Inflammatory macrophage treated with lipopolysaccharide for 1 hour (primary cell): ENCODE measurements at places on chromosomes 5 and 9.

DNA sequence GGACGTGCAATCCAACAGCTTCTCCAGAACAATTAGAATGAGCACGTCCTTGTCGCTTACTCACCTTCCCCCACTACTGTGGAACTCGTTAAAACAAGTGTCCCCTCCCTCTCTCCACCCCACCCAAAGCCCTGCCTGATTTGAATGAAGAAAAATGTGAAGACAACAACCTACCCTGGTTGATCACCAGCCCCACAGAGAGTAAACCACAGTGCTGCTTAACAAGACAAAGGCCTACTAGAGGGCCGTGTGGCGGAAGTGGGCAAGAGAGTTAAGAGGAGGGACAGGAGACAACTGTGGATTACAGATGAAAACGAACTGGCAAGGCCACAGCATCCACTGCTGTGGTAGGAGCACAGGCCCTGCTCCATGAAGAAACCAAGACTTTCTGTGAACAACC, 51.1 kb downstream of the CDK5RAP2 start:
- DNase-seq = no peak

- DNase-seq = no peak
These were observed 20.7 kb upstream of the ANKRD34B start for GRCh38 chr5:80590766-80591165.

GRCh38 chr5:6616632-6617031, 16.2 kb downstream of the NSUN2 start:
- no peak for DNase-seq

GRCh38 chr9:76906647-76906975, 697 bp upstream of the PRUNE2 start:
- DNase-seq = no peak

DNA sequence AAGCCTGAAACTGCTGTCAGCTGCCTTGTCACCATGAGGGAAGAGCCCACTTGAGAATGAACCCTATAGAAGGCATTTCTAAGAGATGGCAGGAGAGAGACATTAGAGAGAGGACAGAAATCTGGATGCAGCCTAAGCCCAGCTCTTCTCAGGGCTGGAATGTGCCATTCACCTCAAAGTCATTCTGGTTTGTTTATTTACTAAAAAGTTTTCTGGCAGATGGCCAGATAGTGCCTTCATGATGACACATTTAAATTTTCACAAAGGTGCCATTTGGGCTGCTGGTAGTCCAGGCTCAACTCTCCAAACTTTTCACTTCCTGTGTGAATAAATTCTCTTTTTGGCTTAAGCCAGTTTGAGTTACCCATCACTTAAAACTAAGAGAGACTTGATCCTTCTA, 144.6 kb upstream of the ZNF366 start:
- DNase-seq = no peak

DNA sequence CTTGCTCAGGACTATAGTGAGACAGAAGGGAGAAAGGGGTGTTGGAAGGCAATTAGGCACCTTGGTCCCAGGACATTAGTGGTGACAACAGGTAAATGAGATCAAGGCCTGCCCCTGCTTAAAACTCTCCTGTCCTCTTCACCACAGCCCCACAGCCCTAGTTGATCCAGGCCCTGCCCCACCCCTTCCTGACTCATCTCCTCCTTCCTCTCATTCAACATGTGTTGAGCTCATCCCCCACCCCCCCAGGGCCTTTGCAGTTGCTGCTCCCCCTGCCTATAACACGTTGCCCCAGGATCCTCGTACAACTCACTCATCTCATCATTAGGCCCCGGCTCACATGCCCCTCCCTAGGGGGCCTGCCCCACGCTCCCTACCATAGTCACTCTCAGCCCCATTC, 66.8 kb downstream of the TSPAN17 start:
- DNase-seq = no peak

DNA sequence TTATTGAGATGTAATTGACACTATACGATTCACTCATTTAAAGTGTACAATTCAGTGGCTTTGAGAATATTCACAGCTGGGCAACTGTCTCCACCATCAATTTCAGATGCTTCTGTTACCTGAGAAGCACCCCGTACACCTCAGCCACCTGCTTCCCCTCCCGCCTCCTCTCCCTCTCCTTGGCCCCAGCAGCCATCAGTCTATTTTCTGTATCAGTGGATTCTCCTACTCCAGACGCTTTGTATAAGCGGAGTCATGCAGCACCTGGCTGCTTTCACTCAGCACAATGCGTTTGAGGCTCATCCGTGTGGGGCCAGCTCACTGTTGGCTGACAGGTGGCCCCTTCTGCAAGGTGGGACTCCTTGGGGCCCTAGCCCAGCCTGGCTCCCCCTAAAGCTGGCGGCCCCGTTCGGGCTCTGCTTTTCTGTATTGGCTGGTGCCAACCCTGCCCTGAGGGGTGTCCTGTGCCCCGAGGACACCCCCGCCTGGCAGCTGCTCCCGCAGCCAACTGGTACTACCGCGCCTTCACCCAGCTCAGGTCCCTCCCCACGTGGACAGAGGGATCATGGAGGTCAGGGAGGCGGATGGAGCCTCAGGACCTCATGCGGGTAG, 124.4 kb upstream of the COL5A1 start:
- no peak for DNase-seq

- DNase-seq = peak; percentile 65
These were observed 369.5 kb downstream of the ARL15 start for GRCh38 chr5:53940921-53941320.

DNA sequence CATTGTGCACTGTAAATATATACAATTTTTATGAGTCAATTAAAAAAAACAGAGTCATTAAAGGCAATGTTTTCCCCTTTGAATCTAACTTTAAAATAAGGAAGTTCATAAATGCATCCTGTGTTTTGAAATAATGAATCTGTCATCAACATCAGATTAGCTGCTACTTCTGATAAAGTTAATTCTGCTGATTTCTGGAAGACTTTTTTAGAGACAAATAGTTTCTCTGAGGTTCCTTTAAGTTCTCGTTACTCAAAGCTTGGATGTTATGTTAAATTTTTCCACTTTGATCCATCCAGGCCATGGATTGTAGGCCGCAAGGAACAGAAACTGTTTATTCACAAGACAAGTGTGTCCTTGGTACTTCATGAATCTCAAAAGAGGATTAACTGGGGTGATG, 115.5 kb downstream of the CARTPT start:
- peak; percentile 20 for DNase-seq

DNA sequence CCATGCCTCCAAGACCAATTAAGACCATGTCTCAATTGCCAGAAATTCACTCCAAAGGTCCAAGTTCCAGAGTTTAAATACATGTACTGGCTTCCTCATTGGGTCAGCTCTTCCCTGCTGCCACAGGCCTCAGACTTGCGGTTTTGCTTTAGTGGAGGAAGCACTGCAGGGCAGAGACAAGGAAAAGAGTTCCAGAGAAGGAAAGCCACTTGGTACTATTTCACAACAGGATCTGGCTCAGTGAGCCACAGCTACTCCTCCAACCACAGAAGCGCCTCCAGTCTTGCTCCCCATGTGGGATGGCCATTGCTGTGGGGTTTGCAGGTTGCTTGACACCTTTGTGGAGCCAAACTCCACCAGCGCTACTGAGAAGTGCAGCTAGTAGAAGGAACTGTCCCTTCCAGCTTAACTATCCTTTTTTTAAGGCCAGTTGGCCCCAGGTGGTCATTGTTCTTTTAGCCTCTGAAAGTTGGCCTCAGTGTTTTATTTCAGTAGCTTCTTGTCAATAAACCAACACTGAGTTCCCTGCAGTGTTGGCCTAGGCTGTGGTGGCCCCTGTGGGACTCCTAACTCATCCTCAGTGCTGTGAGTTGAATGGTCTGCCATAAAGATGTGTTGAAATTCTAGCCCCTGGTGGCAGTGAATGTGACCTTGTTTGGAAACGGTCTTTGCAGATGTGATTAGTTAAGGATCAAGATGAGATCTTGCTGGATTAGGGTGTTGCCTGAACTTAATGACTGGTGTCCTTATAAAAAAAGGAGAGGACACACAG, 93.7 kb upstream of the DAP start:
- peak; percentile 57 for DNase-seq

- DNase-seq = no peak
These were observed 120.1 kb upstream of the LPAR1 start for GRCh38 chr9:111158363-111158762.

DNA sequence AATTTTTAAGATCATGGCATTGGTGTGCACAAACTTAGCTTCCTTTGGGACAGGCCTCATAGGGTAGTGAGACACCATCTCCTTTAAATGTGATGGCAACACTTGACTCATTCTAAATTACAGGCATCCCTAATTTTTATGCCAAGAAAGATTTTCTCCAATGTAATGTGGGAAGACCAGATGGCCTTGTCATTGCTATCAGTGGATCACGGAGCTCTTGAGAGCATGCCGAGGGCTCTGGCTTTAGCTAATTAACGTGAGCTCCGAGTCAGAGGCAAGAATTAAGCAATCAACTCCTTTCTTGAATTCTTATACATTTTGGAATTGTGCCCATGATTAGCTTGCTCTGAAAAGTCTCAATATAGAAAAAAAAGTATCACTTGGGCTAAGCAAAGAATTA, 215.8 kb downstream of the LRRC70 start:
- no peak for DNase-seq

GRCh38 chr5:154757814-154758406, 2.7 kb downstream of the LARP1 start:
- no peak for DNase-seq

DNA sequence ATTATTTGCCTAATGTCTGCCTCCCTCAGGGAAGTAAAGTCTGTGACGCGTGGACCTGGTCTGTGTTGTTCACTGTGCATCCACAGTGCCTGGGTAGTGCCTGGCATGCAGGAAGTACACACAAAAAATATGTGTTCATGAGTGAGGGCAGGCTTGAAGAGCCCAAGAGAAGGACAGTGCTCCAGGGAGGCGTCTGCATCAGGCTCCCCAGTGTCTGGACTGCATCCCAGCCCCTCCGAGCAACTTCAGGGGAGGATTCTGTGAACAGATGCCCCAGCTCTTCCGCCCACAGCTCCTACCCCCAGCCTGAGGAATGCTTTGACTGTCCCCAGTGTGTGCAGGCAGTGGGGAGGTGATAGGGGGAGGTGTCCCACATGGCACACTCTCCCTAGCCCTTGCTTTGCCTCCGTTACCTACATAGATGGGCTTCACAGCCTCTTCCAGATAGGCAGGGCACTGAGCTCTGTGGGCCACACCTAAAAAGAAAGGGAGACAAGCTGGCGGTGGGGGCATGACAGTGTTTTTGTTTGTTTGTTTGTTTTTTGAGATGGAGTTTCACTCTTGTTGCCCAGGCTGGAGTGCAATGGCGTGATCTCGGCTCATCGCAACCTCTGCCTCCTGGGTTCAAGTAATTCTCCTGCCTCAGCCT, 25.4 kb downstream of the IRF1 start:
- no peak for DNase-seq

DNA sequence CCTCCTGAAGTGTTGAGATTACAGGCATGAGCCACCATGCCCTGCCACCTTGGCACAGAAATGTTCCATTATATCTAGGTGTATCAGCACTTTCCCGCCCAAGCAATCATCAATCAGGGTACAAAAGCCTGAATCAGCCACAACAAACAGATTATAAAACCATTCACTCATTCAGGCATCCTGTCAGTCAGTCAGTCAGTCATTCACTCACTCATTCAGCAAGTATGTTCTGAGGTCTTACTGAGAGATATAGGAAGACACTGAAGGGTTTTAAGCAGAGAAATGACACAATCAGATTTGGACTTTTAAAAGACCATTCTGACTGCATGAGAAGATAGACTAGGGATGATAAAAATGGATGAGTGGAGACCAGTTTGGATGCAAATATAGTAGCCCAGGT, 13.1 kb downstream of the PSMD5 start:
- no peak for DNase-seq
